Type B pancreatic cell (in vitro differentiated cells): ENCODE measurements at places on chromosomes 12 and 14. TPM values are rescaled to one million over a fixed set of nuclear protein-coding genes. Genes with fewer than 3 reads are reported as not detected.
A peak's percentile ranks its signal among the peaks of the same experiment; 100 is the strongest.

GRCh38 chr12:14129611-14130195, 148.3 kb upstream of the GRIN2B start:
- peaks cover 21% of the 10 kb centered on the region for H3K27me3 ChIP-seq
- H3K4me3 ChIP-seq = no peak overlapping the region
- DNase-seq = no peak
- no peaks in the 10 kb centered on the region for H3K36me3 ChIP-seq

GRCh38 chr12:113439606-113440030, 17.4 kb downstream of the SDSL start:
- H3K27ac ChIP-seq = no peak overlapping the region
- no peak overlapping the region for H3K4me3 ChIP-seq
- H3K4me1 ChIP-seq = no peaks in the 10 kb centered on the region
- peaks cover 27% of the 10 kb centered on the region for H3K27me3 ChIP-seq
- DNase-seq = no peak

DNA sequence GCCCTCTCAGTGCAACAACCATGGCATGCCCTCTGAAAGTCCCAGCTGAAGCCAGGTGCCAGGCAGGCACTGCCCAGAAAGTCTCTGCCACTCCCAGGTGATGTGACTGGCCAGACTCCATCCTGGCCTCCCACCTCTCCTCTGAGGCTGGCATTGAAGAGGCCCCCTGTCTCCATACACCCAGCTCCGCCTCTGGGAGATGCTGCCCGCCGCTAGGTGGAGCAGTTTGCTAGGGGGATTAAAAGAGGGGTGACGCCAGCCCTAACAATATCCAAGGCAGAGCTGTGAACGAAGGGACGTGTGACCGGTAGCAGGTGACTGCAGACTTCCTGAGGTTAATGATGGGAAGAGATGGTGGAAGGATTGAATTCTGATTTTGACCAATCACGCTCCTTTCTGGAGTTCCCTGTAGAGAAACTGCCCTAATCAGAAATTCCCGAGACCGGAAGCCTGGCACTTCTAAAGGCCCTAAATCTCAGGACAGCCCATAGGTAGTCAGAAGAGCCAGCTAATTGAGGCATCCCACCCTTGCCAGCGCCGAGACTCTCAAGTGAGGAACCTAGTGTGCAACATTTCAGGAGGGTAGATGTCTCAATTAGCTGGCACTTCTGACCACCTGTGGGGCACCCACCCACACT, 8.3 kb upstream of the PLEK2 start:
- H3K4me1 ChIP-seq = no peaks in the 10 kb centered on the region
- no peak overlapping the region for H3K27ac ChIP-seq
- H3K36me3 ChIP-seq = no peaks in the 10 kb centered on the region

Gene COX8C
- total RNA-seq = not detected in 2 replicates

Gene FAIM2
- 0.14 and 1.7 TPM in 2 replicates for total RNA-seq

DNA sequence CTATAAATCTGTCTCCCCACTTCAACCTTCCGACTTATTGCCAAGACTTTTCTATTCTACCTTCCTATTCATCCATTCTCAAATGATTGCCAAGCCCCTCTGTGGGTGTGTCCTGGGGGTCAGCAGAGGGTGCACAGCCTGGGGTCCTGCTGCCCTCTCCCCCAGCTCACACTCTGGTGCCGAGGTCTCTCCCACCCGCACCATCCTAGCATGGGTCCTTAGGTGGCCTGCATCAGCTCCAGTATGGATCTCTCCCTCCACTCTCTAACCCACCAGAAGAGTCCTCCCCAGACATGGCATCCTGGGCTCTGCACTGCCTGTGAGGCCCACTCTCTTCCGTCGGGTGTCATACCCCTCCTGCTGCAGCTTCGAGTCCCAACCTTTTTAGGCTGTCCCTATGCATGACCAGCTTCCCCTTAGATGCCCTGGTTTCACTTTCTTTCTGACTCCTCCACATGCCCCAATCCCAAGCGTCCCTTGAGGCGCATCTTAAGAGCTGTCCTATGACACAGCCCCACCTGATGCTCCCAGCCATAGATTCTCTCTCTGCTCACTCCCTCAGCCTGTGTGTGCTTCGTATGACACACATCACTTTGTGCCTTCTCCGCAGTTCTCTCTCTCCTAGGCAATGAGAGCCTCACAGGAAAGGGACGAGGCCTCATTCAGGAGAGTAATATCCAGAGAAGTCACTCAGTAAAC, 43.9 kb downstream of the GIT2 start:
- peaks cover 30% of the 10 kb centered on the region for H3K36me3 ChIP-seq
- peaks cover 23% of the 10 kb centered on the region for H3K4me1 ChIP-seq
- no peak overlapping the region for H3K27ac ChIP-seq
- no peaks in the 10 kb centered on the region for H3K27me3 ChIP-seq
- no peak overlapping the region for H3K4me3 ChIP-seq

GRCh38 chr12:116922194-116922897, 11.6 kb downstream of the FBXW8 start:
- H3K36me3 ChIP-seq = peaks cover 18% of the 10 kb centered on the region
- peaks cover 60% of the 10 kb centered on the region for H3K4me1 ChIP-seq
- DNase-seq = no peak

Gene SLC39A5
- 23.0 and 37.7 TPM in 2 replicates for total RNA-seq

DNA sequence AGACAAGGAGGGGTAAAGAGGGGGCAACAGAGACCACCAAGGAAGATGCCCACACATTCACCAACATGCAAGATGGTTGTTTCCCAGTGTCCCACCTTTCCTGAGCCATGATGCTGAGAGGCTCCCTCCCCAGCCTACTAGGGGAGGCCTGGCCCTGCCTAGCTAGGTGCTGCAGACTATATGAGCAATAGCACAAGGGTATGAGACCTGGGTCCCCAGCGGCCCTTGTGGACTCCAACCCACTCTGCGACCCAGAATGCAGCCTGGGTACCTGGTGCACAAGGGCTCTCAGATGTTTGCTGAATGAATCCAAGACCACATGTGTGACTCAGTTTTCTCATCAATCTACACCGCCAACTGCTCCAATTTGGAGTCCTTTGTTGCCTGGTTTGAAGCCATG, 13.9 kb downstream of the TGFB3 start:
- H3K27ac ChIP-seq = no peak overlapping the region
- DNase-seq = no peak
- H3K4me3 ChIP-seq = no peak overlapping the region
- peaks cover 10% of the 10 kb centered on the region for H3K4me1 ChIP-seq
- peaks cover 36% of the 10 kb centered on the region for H3K36me3 ChIP-seq

GRCh38 chr12:99223579-99223978, 424.0 kb upstream of the GARIN6 start:
- no peak for DNase-seq
- no peaks in the 10 kb centered on the region for H3K4me1 ChIP-seq
- no peaks in the 10 kb centered on the region for H3K36me3 ChIP-seq
- no peaks in the 10 kb centered on the region for H3K27me3 ChIP-seq

DNA sequence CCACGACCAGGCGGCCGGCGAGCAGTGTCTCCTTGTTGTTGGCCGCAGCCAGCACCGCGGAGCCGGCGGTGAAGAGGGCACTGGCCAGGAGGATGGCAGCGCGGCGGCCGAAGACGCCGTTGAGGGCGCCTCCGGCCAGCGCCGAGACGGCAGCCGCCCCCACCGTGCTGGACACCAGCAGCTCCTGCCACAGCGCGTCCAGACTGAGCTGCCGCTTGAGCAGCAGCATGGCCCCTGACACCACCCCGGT, 691 bp downstream of the SLC2A13 start:
- no peak overlapping the region for H3K27ac ChIP-seq
- H3K27me3 ChIP-seq = peaks cover 4% of the 10 kb centered on the region
- H3K4me1 ChIP-seq = peaks cover 23% of the 10 kb centered on the region
- peak overlapping the region; percentile 87 for H3K4me3 ChIP-seq

GRCh38 chr12:74111688-74112360, 425.8 kb upstream of the ATXN7L3B start:
- no peak overlapping the region for H3K27ac ChIP-seq
- H3K36me3 ChIP-seq = no peaks in the 10 kb centered on the region
- no peaks in the 10 kb centered on the region for H3K4me1 ChIP-seq
- H3K27me3 ChIP-seq = no peaks in the 10 kb centered on the region

DNA sequence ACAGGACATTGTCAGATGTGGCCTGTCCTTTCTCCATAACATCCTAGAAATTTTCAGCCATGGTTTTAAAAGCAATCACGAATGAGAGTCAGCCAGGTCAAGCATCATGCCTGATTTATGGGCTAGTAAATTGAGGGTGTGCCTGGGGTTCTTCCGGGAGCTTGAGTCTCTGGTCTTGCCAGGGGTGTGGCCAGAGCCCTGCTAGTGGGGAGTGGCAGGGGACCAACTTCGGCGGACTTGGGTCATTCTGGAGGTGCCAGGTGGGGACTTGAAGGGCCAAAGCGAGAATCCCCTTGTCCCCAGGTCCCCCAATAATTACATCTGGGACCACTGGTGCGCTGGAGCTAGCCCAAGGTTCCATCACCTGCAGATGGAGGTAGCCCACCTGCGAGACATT, 5.7 kb downstream of the OTUB2 start:
- H3K4me1 ChIP-seq = peaks cover 17% of the 10 kb centered on the region
- H3K36me3 ChIP-seq = no peaks in the 10 kb centered on the region
- no peak overlapping the region for H3K4me3 ChIP-seq

Gene LUM
- total RNA-seq = 32.8 and 49.5 TPM in 2 replicates

Gene SCNN1A
- total RNA-seq = 29.2 and 72.7 TPM in 2 replicates

DNA sequence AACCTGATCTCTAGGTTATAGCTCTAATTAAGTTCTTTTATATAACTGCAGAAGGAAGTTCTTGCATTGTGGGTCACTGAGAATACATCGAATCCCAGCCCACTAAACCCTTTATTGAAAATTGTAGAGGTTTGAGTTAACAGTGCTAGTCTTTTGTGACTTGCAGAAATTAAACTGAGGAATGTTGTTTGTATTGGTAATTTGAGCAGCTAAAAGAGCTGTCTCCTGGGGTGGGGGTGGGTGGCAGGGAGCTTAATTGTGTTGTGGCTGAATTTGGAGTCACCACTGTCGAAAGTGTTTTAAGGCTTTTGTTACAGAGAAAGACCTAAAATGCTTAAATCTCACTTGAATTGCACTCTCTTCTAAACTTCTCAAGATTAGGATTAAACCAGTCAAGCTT, 3.2 kb upstream of the COX8C start:
- peaks cover 4% of the 10 kb centered on the region for H3K36me3 ChIP-seq
- no peak overlapping the region for H3K27ac ChIP-seq
